ENCODE measurements at places on chromosomes 3 and 15.

GRCh38 chr15:67779549-67780111 lies 45.7 kb upstream of the SKOR1 start:
- DNase-seq: no peak

DNA sequence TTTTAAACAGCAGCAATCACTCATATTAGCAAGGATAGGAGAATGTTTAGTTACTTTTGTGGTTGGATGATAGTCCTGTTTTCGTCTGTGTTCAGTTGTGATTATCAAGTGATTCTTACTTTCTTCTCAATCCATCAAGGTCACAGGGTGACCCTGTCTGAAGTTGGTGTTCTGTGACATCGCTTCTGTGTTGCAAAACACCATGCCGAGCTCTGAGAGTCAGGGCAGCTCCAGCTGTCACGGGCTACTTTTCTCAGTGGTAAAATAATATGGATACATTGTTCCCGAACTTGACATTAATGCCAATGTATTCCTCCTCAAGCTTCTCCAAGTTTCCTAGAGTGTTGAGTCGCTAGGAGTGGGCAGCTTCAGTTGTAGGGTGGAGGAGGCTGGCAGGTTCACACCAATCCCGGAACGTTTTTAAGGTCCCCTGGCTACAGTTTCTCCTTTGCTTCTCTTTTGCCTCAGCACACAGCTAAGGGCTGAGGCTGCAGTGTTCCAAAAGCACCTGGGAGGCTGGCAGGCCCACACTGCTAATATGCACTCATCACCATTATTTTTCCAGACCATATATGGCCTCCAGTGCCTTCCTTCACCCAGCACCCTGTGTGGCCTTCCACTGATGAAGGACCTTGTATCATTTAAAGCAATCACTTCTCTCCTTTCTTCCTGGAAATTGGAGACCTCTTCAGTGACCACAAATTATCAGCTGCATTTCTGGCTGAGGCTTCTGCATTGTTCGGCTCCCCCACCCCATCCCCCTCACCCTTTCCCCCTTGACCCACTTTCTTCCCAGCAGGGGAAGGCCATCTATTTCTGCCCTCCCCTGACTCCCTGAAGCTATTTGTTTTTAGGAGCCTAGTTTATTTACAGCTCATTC lies 25.8 kb downstream of the COLQ start:
- DNase-seq: peak; percentile 90

GRCh38 chr15:77611767-77612166 lies 20.9 kb downstream of the LINGO1 start:
- no peak for DNase-seq

- peak; percentile 33 for DNase-seq
Observed at GRCh38 chr3:172101107-172101506, 61.7 kb downstream of the FNDC3B start.

- DNase-seq: no peak
Observed at GRCh38 chr3:160977773-160978172, 127.4 kb downstream of the B3GALNT1 start.

GRCh38 chr15:69410248-69410874 lies 3.8 kb upstream of the KIF23 start:
- no peak for DNase-seq

DNA sequence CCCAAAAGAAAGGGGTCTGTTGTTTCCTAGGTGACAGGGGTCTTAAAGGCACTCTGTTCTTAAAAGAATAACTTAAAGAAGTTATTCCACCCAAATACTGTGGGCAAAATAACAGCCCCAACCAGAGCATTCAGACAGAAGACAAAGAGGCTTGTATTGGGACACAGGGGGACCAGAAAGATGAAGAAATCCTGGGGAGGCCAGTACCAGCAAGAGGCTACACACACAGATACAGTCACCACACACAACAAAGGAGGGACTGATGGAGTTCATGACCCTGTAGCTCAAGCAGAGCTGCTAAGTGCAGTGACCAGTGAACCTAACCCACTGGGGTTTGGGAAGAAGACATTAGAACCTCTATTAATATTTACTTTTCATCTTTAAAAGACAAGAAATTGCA lies 59.0 kb downstream of the MTHFS start:
- no peak for DNase-seq

DNA sequence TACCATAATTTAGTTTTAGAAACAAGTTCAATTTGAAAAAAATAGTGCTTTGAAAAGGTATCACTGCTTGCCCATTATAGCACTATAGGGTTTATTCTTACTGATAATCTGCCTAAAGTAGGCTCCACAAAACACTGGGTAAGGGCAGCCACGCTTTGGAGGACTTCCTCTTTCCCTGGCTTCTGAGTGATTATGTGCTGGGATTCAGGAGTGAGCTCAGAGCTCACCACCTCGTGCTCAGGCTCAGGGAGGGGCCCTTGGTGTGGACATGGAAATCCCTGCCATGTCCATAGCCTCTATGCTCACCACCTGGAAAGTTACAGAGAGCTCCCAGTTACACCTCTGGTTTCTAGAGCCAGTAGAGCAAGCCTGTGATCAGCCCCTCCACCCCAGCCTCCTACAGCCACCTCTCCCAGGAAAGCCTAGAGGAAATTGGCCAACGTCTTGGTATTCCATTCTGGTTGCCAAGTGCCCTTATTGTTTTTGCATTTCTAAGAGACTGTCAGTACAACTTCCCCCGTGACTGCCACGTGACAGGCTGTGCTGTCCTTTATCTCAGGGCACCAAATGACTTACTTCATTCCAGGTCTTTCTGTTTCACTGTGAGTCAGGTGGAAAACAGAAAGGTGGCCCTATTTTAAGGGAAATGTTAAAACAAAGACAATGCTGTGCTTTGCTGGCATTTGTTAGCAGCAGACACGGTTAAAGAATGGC lies 316.0 kb downstream of the RORA start:
- no peak for DNase-seq

DNA sequence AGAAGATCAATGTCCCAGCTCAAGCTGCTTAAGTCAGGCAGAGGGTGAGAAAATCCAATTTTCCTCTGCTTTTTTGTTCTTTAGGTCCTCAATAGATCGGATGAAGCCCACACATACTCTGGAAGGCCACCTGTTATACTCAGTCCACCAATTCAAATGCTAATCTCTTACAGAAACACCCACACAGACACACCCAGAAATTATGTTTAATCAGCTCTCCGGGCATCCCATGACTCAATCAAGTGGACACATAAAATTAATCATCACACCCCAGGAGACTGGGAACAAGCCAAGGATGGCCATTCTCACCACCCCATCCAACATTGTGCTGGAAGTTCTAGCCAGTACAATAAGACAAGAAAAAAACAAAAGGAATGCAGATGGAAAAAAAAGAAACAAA lies 67.8 kb upstream of the SLC24A5 start:
- no peak for DNase-seq

GRCh38 chr15:67701669-67702068 lies 123.6 kb upstream of the SKOR1 start:
- no peak for DNase-seq

DNA sequence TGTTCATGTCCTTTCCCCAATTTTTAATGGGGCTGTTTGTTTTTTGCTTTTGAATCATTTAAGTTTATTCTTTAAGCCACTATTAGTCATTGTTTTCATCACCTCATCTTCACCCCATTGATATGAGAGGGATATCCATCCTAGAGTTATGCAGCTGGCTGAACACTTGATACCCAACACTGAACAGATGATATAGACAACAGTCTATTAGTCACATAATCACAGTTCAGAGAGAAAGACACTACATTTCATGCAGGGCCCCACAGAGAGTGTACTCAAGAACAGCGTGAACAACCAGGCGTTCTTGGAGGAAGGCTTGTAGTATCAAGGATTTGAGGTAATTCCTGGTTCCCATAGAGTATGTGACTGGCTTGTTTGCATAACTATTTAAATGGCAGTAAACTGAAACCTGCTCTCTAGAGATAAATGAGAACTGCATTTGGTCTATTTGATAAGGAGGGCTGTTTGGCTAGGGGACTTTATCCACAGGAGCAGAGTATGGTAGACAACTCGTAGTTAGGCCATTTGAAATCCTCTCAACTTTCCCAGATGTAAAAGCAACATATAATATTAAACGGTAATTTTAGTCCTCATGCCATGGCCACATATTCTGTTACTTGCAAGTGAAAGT lies 618.7 kb downstream of the SI start:
- DNase-seq: peak; percentile 64

GRCh38 chr3:95655363-95655986 lies 1158.9 kb upstream of the EPHA6 start:
- no peak for DNase-seq

GRCh38 chr15:66846031-66846430 lies 144.0 kb downstream of the SMAD6 start:
- DNase-seq: no peak

- DNase-seq: no peak
Observed at GRCh38 chr3:12532182-12532581, 13.1 kb downstream of the MKRN2OS start.

DNA sequence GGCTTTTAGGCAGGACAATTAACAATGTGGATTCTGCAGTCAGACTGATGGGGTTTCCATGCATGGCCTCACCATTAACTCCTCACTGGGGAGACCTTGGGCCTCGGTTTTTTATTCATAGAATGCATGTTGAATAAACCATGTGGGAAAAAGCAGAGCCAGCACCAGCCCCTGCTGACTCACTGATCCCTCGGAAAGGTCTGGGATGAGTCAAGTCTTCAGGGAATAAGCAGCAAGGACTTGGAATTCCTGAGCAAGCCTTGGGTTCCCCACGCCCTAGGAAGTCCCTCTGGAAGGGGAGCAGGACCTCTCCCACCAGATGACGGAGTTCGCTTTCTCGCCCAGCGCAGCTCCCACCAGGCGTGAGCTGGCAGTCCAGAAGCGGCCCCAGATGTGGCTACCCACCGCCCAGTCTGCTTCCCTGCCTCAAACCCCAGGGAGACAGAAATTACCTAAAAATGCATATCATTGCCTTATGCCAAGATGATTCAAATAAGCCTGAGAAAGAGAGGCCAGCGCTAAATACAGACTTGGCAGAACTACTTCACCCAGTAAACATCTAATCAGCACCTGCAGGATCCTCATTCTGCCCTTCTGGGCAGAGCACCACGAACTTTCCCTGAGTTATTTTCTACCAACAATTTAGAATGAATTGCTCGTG lies 45.4 kb downstream of the BTD start:
- DNase-seq: no peak

DNA sequence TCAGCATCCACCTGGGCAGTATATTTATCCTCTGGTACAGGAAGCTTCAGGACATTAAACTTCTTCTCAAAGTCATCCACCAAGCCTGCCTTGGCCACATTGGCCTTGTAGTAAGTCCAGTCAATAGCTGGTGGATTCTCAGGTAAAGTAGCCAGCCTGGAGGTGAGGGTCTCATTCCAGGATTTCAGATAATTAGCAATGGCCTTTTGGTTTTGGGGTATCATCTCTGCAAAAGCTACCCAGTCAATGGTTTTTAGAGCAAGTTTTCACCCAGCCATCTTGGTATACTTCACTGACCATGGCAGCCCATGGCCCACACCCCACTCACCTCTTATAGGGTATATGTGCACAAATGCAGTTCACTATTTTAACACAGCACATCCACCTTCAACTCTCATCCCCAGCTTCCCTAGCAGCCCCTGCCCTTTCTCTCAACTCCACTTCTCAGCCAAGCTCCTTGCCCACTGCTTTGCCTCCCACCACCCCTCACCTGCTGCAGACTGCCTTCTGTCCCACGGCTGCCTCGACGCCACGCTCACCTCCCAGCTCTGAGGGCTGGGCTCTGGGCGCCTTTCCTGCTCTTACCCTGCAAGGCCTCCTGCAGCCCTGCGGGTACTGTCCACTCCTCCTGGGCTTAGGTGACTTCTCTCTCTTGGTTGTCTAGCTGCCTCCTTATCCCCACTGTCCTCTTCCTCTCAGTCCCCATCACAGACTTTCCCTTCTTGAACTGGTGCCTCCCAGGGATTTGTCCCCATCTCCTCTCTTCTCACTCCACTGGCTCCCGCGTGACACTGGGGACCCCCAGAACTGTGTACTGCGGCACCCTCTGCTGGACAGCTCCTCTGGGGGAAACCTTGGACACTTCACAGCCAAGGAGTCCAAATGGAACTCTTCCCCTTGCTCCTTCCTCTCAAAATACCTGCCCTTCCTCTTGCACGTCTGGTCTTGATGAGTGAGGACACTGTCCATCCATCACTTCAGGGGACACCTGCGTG lies 1.7 kb upstream of the TGM5 start:
- DNase-seq: no peak

DNA sequence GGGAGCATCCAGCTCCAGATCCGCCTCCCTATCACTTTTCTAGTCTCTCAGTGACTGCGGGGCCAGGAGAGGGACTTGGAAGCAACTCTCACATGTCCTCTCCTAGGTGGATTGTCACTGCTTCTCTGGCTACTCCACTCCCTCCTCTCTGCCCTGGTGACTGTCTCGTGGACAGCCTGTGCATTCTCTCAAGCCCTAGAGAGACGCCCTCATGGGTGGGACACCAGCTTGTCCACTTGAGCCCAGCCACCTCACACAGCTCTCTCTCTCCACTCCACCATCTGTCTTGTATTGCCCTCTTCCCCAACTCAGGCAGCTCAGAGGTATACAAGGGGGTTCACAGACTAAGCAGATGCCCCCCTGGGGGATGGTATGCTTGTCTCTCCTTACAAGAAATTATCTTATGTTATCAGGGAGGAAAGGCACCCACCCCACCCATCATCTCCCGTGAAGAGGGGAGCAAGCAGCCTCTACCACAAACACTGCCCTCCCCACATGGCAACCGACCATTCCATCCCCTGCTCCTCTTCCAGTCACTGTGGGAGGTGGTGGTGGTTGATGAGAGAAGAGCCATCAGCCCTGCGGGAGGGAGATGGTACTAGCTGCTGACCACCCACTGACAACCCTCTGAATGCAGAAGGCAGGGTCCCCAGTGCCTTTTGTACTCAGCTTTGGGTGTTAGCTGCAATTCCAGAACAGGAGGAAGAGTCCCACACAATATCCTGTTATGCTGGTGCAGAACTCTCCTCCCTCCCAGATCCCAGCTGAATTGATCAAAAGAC lies 15.5 kb upstream of the LOXL1 start:
- DNase-seq: no peak

- DNase-seq: no peak
Observed at GRCh38 chr3:10269443-10269842, 21.2 kb downstream of the TATDN2 start.

GRCh38 chr3:134034005-134034785 lies 4.5 kb upstream of the SLCO2A1 start:
- DNase-seq: no peak

- no peak for DNase-seq
Observed at GRCh38 chr15:83283138-83283812, 1.2 kb downstream of the BNC1 start.

DNA sequence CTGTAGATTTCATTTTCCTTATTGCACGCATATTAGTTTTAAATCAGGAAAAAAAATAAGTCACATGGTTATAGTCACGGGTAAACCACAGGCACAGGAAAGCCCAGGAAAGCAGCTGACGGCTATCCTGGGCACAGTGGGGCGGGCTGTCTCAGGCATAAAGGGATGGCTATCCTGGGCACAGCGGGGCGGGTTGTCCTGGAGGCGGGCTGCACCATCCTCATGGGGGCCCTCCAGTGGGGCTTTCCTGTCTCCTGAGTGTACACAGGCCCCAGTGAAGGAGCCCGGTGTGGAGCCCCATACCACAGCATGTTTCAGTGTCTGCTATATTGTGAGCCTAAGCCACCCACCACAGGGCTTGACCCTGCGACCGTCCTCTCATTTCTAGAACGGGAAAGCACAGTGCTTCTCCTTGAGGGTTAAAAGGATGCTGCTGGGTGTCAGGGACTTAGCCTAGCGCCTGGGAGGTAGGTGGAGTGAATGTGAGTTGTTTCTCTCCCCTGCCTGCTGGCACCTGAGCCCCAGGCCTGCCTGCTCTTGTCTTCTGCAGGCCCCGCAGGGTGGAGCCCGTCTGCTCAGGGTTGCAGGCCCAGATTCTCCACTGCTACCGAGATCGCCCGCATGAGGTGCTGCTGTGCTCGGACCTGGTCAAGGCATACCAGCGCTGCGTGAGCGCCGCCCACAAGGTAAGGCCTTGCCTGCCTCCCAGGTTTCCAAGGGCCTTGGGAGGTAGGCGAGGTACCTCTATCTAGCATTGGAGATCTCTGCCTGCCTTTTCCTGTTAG lies 25.9 kb upstream of the PLXNA1 start:
- DNase-seq: no peak
